ENCODE measurements at places on chromosomes 5 and 9.
A peak's percentile ranks its signal among the peaks of the same experiment; 100 is the strongest.

- no peak for DNase-seq
These were observed 84.1 kb downstream of the ERBIN start for GRCh38 chr5:66010476-66010875.

DNA sequence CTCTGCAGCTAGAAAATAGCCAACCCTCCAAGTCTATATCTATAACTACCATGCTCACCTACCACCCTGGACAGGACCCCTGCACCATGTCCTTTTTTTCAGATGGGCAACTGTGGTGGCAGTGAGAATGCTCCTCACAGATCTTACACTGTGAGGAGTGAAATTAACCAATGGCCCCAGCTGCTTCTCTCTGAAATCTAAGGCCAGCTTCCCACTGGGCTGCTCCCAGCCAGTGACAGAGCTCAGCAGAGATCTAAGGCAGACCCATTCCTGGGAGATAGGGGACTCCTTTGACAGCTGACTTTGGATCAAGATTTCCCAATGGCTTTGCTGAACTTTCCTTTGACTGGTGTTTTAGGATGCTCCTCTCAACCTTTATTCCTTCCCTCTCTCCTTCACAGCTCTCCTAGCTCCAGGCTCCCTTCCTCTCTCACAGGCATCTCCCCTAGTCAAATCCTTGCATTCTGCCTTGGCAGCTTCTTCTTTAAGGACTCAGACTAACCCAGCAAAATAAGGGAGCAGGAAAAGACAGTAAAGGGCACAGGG lies 1.6 kb upstream of the ARAP3 start:
- no peak for DNase-seq

GRCh38 chr5:108735790-108736189 lies 11.9 kb upstream of the FER start:
- no peak for DNase-seq

DNA sequence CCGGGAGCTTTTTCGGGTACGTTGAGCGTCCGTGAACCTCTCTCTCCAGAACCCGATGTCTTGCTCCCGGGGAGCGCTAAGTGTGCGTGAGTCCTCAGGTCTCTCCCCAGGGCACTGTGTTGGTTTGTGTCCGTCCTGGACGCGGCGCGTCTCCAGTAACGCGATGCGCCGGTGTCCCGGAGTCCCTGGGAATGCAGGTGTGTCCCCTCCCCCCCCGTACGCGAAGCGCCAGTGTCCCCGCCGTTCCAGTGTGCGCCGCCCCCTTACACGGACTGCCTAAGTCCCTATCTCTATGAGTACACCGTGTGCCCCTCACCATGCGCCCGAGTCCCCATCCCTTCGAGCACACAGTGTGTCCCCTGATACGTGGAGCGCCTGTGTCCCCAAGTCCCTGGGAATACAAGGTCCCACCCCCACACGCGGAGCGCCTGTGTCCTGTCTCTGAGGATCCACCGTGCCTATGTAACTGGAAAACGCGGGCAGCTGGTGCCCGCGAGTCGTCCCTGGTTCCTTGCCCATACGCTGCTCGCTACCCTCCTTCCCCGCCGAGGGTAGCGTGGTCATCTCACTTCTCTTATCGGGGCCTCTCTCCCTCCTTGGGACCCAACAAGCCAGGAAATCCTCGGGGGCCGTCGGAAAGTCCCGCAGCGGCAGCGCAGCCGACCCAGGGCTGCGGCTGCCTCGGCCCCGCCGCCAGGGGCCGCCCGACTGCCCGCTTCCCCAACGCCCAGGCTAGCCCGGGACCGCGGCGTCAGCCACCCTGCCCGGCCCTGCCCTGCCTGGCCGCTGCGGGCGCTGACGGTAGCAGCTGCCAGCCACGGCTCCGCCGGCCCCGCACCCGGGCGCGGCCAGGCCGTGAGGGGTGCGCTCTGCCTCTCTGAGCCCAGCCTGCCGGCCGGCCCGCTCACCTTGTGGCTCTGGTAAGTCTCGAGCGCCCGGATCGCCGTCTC lies 709 bp downstream of the ELL2 start:
- peak; percentile 82 for DNase-seq

DNA sequence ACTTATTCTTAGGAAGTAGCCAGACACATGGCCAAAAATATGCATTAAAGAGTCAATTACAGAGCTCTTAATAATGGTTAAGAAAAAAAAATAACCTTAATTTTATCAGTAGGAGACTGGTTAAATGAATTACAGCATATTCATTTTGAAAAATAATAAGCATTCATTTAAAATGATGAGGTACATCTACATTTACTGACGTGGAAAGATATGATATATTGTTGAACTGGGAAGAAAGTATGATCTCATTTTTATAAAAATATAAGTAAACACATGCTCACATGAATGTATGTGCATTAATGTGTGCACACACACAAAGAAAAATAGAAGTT lies 250.3 kb downstream of the ENC1 start:
- no peak for DNase-seq

GRCh38 chr5:9653811-9654210 lies 23.7 kb upstream of the TAS2R1 start:
- no peak for DNase-seq

- DNase-seq = no peak
These were observed 34.8 kb upstream of the TTC23L start for GRCh38 chr5:34803974-34804732.

DNA sequence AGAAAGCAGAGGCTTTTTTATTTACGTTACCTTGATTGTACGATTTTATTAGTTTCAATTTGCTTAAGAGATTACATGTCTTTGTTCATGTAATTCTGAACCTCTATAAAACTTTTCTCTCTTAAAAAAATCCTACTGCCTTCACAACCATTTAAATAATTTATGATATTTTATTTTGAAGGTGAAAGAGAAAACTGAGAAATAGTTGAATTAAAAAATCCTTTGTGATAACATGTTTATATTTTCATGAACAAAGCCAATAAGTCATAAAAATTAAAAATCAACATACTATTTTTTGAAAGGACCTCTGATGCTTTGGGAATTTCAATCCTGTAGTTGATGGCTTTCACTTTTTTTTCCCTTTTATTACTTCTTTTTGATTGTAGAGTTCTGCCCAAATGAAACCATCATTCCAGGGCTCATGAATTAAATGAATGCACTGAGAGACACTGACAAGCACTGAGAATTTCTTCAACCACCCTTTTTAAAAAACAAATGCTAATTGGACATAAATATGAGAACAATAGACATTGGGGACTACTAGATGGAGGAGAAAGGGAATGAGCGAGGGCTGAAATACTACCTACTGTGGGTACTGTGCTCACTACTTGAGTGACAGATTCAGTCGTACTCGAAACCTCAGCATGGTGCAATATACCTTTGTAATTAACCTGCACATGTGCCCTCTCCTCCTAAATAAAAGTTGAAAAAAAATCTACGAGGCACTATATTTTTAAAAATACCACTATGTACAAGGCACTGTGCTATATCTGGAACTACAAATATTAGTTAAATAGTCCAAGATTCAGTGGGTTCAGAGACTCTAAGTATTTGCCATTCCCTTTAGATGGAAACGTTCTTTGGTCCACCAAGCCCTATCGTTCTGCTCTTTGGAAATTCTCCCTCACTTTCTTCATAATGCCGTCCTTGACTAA lies 5.9 kb downstream of the CDKN2A start:
- DNase-seq = no peak

DNA sequence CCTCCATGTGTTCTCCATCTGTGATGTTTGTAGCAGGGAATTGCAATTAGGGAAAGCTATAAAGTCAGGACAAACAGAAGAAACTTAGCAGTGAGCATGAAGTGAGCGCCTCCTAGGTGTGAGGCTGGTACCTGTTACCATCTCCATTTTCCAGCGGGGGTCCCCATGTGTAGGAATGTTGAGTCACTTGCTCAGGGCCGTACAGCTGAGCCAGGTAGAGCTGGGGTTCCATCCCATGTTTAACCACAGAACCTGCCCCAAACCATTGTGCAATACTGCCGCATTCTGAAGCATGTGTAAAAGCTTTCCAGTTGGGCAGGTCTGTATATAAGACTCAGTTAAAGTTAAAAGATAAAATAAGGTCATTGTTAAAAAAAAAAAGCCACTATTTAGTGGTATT lies 62.7 kb downstream of the NDFIP1 start:
- DNase-seq = no peak

GRCh38 chr5:133358271-133358670 lies 254.1 kb downstream of the FSTL4 start:
- DNase-seq = no peak

DNA sequence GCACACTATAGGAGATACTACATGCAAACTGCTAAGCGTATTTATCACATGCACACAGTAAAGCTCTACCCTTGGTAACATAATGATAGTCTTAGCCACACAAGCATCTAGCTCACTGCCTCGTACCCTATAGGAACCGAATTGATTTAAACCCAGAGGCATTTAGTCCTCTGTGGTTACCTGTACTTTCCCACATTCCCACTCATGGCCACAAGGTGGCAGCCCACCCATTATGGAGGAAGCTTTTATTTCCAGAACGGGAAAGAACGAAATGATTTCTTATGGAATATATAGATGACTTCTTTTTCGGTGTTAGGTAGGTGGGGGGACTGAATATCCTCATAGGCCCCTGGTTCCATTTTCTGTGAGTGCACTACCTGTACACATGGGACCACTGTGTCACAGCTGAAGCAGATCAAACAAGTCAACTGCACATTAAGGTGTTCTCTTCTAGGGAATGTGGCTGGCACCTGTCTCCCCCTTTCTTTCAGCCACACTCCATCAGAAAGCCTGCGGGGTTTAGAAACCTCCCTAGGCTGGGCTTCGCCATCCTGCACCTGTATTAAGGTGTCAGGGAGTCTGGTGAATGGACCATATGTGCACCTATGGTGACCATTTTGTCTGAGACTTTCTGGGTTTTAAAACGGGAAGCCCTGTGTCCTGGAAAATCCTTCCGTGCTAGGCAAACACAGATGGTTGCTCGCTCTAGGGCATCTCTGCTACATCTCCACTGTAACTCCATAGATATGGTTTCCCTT lies 313.2 kb downstream of the SLIT3 start:
- peak; percentile 88 for DNase-seq

DNA sequence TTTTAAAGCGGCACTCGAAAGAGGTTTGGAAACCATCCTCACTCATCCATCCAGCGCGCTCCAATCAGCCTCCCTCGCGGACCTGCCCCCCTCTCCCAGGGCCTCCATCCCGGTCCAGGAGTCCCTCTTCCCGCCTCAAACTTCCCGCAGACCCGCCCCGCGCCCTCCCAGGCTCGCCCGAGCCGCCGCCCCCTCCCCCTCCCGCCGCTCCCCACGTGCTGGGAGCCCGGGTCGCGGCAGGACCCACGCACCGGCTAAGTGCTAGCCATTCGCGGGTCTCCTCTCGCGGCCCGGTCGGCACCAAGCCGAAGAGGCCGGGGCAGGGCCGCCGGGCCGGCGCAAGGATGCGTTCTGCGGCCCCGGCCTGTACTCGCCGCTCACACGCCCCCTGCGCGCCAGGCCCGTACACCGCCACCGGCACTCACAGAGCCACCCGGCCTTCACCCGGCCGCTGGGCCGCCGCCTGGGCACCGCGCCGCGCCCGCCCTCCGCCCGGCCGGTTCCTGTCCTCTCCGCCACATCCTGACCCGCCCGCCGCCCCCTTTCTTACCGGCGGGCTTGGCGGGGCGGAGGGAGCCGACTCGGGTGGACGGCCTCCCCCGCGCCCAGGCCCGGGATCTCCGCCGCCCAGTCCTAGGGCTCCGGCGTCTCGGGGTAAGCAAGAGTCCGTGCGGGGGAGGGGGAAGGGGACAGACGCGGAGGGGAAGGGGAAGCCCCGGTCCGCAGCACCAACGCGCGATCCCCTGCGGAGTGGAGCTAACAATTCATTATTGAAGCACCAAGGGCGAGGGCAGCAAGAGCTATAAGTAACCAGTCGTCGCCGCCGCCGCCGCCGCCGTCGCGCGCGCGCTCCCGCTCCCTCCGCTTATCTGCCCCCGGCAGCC lies 576 bp downstream of the CHD1 start:
- DNase-seq = peak; percentile 66

- no peak for DNase-seq
These were observed 33.9 kb downstream of the ITGA2 start for GRCh38 chr5:53022930-53023511.

DNA sequence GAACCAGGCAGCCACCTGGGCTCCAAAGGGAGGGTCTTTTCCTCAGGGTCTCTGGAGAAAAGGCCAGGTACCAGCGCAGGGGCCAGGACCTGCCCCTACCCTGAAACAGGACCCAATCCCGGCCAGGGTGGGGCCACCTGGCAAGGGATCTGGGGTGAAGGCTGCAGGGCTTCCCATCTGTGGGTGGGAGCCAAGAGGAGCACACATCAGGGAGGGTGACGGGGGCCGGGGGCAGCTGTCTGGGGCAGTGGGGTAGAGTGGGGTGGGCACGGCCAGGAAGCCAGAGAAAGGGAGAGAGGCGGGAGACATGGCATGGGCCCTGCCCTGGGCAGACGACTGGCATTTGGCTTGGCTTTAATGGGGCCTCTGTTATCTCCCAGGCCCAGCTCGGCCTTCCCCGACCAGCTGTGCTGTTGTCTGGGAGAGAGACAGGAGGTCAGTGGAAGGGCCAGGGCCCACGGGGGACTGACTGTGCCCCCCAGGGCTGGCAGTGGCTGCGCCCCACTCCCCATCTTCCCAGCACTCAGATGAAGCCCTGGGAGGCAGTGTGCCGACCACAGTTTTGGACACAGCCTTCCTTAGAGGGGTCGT lies 57.2 kb upstream of the RNF130 start:
- DNase-seq = no peak

- no peak for DNase-seq
These were observed 242.6 kb upstream of the PAPPA start for GRCh38 chr9:115910959-115911358.

GRCh38 chr5:41509399-41510175 lies 814 bp downstream of the PLCXD3 start:
- no peak for DNase-seq
